Testis (tissue), 5 donors: ENCODE measurements at places on chromosomes 1 and 21. TPM values are rescaled to one million over a fixed set of nuclear protein-coding genes. Genes with fewer than 3 reads are reported as not detected.

Gene PALMD
- 23.5 TPM for total RNA-seq

Gene DAB1
- 0.79 TPM for total RNA-seq

Gene CDCP2
- 0.24 TPM for total RNA-seq

Gene TEX38
- total RNA-seq = 150 TPM

Gene RSBN1
- 32.5 TPM for total RNA-seq

Gene SPRR2F
- not detected for total RNA-seq

Gene CASZ1
- total RNA-seq = 12.3 TPM

Gene SYPL2
- total RNA-seq = 46.1 TPM

Gene DPT
- 8.2 TPM for total RNA-seq

Gene LRP8
- total RNA-seq = 223 TPM

Gene FABP3
- total RNA-seq = 28.3 TPM

Gene MATN1
- total RNA-seq = 0.55 TPM

Gene IKBKE
- 0.99 TPM for total RNA-seq

Gene DHRS3
- 27.1 TPM for total RNA-seq

Gene JAM2
- 91.1 TPM for total RNA-seq

Gene F11R
- 34.5 TPM for total RNA-seq

Gene HPDL
- total RNA-seq = 1.1 TPM

Gene PTGFR
- total RNA-seq = 0.50 TPM

Gene CASQ2
- total RNA-seq = 0.74 TPM

Gene CA6
- not detected for total RNA-seq

Gene ABL2
- 21.9 TPM for total RNA-seq

Gene CGN
- total RNA-seq = 25.7 TPM

Gene TMEM79
- total RNA-seq = 4.6 TPM

Gene SLC25A33
- total RNA-seq = 17.4 TPM

Gene DENND2C
- total RNA-seq = 18.8 TPM

Gene MCOLN2
- total RNA-seq = 2.5 TPM

Gene OPRD1
- 0.63 TPM for total RNA-seq

Gene KPRP
- not detected for total RNA-seq

Gene GCSAML
- total RNA-seq = 2.8 TPM

Gene OR2L5
- 0.31 TPM for total RNA-seq

Gene CACNA1S
- 0.12 TPM for total RNA-seq

Gene HCRTR1
- total RNA-seq = 0.19 TPM

Gene PADI2
- total RNA-seq = 1.1 TPM

Gene KCNA3
- 3.4 TPM for total RNA-seq

Gene CD1B
- not detected for total RNA-seq

Gene ZNF692
- 89.4 TPM for total RNA-seq

Gene BCAS2
- 47.7 TPM for total RNA-seq

Gene NUDC
- total RNA-seq = 78.9 TPM
